ENCODE measurements at places on chromosomes 16 and 17.

DNA sequence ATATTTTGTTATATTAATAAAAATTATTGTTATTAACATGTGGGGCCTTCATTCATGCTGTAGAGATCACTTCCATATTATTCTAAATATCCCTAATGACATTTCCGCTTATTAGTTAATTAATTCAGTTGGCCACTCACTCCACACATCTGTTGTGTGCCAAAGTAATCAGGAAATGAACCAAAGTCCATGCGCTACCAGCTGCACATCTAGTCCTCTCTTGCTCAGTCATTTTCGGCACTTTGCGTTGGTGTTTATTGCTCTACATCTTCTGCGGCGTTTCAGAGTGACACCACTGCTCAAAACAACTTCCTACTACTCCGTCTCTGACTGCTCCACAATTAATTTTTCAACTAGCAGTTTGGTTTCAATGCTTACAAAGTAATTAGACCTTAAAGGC is 101.4 kb upstream of the ZFHX3 start:
- no peak for DNase-seq

- DNase-seq = no peak
Observed at GRCh38 chr17:50258647-50259476, 15.4 kb upstream of the TMEM92 start.

GRCh38 chr16:11852092-11852809 is 909 bp upstream of the RSL1D1 start:
- no peak for DNase-seq

DNA sequence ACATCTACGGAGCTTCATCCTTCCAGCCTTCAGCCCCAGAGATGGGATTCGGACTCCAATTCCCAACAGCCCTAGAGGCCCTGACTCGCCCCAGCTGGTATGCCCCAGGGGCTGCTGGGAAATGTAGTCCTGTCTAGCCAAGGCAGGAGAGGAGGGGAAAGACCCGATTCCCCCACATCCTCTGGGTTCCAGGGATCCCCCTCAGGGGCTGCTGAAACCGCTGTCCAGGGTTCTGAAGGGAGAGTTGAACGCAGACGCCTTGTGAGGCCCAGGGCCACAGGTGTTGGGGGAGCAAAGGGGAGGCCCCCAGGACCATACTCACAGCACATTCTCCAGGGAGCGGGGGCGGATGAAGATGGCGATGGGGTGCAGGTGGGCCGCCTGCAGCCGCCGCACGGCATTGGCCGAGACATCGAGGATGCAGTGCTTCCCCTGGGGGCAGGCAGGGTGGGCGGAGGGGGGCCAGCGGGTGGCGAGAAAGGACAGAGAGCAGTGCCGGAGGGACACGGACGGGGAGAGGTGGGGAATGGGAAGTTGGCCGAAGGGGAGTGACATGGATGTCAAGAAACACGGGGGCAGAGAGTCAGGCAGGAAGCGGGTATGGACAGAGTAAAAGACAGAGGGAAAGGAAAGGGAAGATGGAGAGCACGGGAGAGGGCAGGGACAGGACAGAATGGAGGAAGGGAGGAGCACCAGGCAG is 12.6 kb upstream of the ASGR1 start:
- no peak for DNase-seq

GRCh38 chr16:80440667-80441066 is 100.1 kb upstream of the DYNLRB2 start:
- DNase-seq = no peak

DNA sequence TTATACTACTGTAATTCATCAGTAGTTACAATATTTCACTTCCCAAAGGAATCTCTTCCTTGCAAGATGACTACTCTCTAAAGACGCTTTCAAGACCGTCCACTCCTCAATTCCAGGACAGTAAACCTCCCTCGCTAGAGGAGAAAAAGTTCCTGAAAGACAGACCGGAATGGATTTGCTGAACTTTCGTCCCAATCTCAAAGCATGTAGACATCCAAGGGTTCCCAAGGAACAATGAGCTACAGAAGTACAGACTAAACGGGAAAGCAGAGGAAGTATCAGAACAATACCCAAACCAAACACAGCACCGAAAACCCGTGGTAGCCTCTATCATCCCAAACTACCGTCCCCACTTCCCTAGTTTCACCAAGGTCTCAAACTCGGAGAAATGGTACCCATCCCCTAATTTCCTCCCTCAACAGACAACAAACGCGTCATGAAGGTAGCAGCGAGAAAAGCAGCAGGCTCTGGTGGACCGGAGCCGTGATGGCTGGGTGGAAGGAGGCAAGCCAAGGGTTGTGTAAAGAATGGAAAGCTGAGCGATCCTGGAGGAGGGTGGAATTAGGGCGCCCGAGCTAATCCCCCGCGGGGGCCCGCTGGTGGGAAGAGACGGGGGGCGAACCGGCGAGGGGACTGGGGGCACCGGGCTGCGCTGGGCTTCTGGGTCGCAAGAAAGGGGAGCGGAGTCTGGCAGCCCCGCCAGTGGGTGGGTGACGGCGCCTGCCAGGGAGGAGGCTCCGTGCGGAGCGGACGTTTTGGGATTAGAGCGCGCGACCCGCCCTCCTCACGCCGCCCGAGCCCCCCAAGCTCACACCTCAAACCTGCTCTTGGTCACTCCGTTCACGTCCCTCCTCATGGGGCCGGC is 647 bp downstream of the FBXL20 start:
- no peak for DNase-seq

GRCh38 chr16:55563797-55564196 is 2.7 kb upstream of the CAPNS2 start:
- no peak for DNase-seq

DNA sequence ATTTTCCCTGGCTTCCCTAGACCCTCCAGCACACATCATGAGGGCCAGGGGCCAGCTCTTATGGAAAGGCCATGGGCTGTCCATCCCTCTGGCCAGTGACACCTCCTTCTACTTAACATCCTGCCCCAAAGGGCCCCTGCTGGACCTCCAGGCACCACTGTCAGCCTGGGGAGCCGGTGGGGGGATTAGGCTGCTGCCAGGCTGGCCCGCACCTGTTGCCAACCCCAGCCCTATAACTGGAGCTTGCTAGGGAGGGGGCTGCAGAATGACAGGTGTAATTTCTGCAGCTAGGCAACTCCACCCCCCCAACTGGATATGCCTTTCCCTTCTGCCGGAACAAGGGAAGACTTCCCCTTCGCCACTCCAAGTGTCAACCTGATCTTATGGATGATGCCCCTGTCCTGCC is 12.5 kb downstream of the RARA start:
- DNase-seq = no peak

DNA sequence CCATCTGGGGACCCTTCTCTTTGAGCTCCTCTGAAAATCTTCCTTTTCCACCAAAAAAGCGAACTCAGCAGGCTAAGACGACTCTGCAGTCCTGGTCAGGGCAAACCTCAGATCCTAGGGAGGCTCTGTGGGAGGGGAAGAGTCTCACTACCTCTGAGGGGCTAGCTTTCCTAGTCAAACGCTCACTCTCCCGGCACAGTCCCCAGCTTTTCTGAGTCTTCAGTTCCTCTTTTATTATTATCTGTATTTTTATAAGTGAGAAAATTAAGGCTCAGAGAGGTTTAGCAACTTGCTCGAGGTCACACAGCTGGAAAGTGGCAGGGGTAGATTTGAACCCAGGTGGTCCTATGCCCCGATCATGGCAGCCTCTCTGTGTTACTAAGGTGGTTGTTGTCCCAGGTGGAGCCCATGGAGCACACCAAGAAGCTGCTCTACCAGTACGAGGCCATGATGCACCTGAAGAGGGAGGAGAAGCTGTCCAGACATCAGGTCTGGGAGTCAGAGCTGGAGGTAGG is 9.1 kb upstream of the KATNB1 start:
- no peak for DNase-seq

GRCh38 chr17:27462149-27462548 is 5.9 kb downstream of the KSR1 start:
- no peak for DNase-seq

GRCh38 chr16:89344846-89345611 is 127.5 kb downstream of the ZNF778 start:
- DNase-seq = no peak

GRCh38 chr17:49496183-49496866 is 1.2 kb downstream of the NGFR start:
- peak; percentile 69 for DNase-seq

GRCh38 chr17:33942414-33942813 is 312.7 kb upstream of the CCL2 start:
- DNase-seq = no peak

DNA sequence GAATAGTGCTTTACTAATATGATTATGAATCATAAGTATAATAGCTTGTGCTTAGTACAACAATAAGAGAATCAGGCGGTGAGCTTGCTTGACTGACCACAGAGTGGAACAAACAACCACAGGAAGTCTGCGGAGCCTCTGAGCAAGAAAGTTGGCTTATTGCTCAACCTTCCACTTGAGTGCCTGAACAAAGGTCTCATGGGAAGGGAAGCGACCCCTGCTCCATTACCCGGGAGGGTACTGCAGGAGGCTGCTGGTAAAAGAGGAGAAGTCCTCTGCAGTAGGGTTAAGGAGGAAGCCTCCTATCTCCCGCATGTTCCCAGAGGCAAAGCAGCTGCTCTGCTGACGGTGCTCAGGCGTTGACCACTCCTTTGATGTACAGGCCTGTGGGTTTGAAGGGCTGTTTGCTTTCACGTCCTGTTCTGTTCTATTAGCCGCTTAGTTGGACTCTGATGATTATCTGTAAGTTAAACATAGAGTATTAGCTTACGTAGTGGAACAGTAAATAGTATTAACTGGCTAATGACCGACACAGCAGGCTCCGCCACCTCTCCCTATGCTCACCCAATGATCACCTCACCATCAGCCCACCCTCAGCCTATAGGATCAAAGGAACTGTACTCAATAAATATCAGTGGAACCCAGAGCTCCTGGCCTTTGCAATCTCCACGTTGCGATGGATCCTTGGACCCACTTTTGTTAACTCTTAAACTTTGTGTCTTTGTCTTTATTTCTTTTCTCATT is 17.5 kb downstream of the ALOX15B start:
- no peak for DNase-seq

DNA sequence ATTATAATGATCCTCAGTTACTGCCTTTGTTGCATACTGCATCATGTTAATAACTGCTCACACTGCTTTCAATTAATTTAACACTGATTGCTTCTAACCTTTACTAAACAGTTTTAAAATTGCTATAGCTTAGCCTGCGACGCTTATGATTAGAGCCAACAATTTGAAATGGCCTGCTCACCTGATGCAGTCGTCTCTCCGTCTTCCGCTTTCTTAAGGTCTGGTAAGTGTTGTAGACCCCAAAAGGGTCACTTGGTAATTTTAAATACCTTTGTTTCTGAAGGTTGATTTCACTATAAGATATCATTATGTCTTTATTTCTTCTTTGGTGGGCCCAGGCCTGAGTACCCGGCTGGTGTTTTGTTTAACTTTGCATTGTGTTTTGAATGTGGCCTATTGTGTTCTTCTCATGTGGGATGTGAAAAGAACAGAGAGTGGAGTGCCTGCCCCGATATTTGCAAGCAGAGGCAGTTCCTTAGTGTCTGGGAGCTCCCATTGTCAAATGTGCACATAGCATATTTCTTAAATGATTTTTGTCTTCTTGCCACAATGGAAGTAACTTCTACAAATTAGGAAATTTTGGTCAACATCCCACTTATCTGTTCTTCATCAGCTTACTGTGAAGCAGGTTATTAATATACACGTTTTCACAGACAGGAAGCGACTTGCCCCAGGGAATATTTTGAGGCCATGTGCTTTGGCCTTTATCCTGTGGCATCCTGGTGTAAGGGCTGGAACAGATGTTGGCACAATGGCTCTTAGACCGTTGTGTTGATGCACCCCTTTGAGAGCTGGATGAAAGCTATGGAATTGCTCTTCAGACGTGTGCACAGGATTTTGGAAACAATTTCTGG is 2.9 kb downstream of the PHKB start:
- no peak for DNase-seq

DNA sequence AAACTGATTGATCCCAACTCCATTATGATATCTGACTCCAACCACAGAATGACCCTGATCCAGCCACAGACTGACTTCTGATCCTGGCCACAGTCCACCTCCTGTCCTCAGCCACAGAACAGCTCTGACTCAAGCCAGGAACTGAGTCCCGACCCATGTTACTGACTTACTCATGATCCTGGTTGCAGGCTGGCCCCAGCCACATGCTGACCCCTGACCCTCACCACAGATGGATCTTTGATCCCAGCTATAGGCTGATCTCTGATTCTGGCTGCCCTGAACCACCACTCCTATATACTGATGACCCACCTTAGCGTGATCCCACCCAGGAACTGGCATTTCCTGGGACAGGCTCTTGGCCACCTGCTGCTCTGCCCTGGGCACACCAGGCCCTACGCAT is 32.2 kb upstream of the IL21R start:
- no peak for DNase-seq

DNA sequence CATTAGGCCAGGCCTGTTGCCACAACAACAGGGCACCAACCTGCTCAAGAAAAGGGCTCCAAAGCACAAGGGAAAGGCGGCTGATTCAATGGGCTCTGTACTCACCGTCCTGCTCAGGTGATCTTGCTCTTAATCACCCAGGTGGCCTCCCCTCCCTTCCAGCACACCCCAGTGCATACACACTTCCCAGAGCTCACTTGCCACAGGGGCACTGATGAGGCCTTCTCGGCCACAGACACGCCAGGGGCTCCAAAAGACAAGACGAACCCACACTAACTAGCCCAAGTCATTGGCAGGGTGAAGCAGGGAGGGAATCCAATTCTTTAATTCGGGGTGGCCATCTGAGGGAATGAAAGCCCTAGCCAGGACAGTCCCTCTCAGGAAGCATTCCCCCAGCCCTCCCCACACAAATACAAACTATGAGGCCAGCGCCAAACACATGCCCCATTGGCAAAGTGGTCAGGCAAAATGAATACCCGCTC is 1.4 kb downstream of the MYO18A start:
- DNase-seq = no peak

- no peak for DNase-seq
Observed at GRCh38 chr16:21053590-21053989, 97.1 kb downstream of the DNAH3 start.

GRCh38 chr17:57106107-57106835 is 21.2 kb downstream of the AKAP1 start:
- no peak for DNase-seq

DNA sequence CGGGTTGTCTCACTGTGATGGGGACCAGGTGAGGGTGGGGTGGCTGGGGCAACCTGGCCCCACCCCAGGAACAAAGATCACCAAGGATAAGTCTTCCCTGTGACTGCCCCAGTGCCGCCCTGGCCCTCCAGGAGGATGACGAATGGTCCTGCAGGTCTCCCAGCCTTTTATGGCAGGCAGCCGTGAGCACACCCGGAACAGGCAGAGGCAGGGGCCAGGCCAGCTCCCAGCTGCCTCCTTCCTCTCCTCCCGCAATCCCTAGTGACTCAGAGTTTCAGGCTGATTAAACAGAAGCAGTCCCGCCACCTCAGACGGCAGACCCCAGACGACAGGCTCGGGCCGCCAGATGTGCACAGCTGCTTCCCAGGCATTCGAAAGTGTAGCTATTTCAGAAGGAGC is 13.3 kb downstream of the JUP start:
- DNase-seq = no peak

GRCh38 chr17:4582691-4583090 is 1.6 kb upstream of the SMTNL2 start:
- no peak for DNase-seq

- no peak for DNase-seq
Observed at GRCh38 chr16:24978370-24978914, 36.7 kb downstream of the ARHGAP17 start.

Data from activated naive CD4-positive, alpha-beta T cell (primary cell).